ENCODE measurements at places on chromosomes 1 and 21. TPM values are rescaled to one million over a fixed set of nuclear protein-coding genes. Genes with fewer than 3 reads are reported as not detected.

- no peaks in the 10 kb centered on the region for H3K36me3 ChIP-seq
- no peak overlapping the region for H3K4me3 ChIP-seq
- DNase-seq = no peak
Observed at GRCh38 chr1:178238722-178239510, 145.0 kb downstream of the RASAL2 start.

DNA sequence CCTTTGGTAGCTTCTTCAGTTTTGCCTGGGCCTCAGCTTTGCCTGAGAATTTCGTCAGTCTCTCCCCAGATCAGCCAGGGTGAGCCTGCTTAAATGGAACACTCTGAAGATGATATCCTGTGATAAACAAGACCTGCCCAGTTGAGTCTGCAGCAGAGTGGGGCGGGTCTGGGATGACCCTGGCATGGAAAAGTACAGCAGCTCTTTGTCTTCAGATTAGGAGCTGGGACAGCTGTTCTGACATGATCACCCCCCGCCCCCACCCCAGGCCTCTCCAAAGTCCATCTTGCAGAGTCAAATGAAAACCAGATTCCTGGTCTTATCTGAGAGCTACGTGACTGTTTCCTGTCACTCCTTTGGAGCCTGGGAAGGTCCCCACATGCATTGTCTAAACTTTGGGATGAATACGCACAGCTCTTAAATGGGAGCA is 2.2 kb upstream of the TMEM51 start:
- peaks cover 39% of the 10 kb centered on the region for H3K27me3 ChIP-seq
- DNase-seq = no peak
- no peaks in the 10 kb centered on the region for H3K36me3 ChIP-seq
- no peak overlapping the region for H3K4me3 ChIP-seq
- H3K4me1 ChIP-seq = peaks cover 16% of the 10 kb centered on the region

- peaks cover 20% of the 10 kb centered on the region for H3K27me3 ChIP-seq
- no peak overlapping the region for H3K27ac ChIP-seq
- H3K36me3 ChIP-seq = no peaks in the 10 kb centered on the region
- H3K4me3 ChIP-seq = no peak overlapping the region
- no peak for DNase-seq
Observed at GRCh38 chr21:41133874-41134522, 34.0 kb upstream of the BACE2 start.

MAP3K21 gene
- 13.1 TPM for total RNA-seq

DNA sequence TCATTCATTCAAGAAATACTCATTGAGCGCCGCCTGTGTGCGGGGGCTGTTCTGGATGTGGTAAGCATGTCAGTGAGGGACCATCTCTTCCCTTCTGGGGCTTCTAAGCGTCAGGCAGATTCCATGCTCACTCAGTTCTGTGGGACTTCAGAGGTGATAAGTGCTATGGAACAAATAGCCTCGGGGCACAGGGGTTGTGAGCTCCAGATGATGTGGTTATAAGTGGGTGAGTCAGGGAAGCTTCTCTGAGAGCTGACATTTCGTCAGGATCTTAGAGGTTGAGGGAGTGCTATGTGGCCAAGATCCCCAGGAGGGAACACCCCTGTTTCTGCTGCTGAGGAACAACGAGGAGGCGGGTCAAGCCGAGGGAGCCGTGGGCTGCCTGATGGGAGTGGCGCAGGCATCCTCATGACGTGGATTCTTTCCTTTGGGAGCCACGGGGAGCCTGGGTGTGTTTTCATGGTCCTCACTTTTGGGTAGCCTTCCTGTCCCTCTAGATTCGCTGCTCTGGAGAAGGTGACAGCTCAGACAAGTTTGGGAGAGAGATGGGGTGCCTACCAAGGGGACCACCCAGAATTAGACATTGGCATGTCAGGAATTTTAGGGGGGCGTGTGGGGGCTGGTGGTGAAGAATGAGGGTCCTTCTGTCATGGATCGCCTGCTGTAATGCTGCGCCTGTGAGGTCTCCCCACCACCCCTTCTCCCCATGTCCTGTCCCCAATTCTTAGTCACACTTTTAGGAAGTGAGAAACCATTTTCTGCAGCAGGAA is 38.5 kb downstream of the HUNK start:
- peaks cover 66% of the 10 kb centered on the region for H3K4me1 ChIP-seq
- DNase-seq = no peak
- H3K4me3 ChIP-seq = no peak overlapping the region
- H3K27me3 ChIP-seq = no peaks in the 10 kb centered on the region
- peaks cover 10% of the 10 kb centered on the region for H3K36me3 ChIP-seq
- peak overlapping the region; percentile 69 for H3K27ac ChIP-seq

DNA sequence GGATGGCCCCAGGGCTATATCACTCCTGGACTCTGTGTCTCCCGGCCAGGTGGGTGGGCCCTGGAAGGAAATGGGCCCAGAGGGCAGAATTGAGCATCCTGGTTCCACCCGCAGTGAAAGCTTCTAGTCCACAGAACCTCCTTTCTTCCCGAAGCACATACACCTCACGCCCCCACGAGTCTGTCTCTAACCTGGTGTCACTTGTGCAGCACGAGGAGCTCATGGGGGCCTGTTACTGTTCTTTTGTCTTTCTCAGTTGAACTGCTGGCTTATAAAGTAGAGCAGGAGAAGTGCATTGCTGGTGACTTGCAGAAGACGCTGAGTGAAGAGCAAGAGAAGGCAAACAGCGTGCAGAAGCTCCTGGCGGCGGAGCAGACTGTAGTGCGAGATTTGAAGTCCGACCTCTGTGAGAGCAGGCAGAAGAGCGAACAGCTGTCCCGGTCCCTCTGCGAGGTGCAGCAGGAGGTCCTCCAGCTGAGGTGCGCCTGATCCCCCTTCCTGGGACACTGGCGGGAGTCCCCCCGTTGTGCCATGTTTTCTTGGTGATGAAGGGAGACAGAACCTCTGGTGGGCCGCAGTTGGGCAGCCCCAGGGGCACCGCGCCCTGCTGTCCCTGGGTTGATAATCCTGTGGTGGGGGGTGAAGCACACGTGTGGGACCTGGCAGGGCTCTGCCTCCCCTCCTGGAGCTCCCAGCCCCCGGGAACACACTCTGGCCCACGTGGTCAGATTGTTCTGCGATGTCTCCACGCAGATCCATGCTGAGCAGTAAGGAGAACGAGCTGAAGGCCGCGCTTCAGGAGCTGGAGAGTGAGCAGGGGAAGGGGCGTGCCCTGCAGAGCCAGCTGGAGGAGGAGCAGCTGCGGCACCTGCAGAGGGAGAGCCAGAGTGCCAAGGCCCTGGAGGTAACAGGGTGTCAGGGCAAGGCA is 28.7 kb upstream of the DIP2A start:
- no peak for DNase-seq
- no peak overlapping the region for H3K27ac ChIP-seq
- H3K4me3 ChIP-seq = no peak overlapping the region
- H3K36me3 ChIP-seq = peaks cover 11% of the 10 kb centered on the region
- no peaks in the 10 kb centered on the region for H3K4me1 ChIP-seq
- H3K27me3 ChIP-seq = no peaks in the 10 kb centered on the region

GRCh38 chr1:13628218-13628617 is 44.6 kb downstream of the PDPN start:
- H3K36me3 ChIP-seq = no peaks in the 10 kb centered on the region
- DNase-seq = no peak
- no peak overlapping the region for H3K4me3 ChIP-seq
- no peak overlapping the region for H3K27ac ChIP-seq
- no peaks in the 10 kb centered on the region for H3K4me1 ChIP-seq
- peaks cover 2% of the 10 kb centered on the region for H3K27me3 ChIP-seq

CA6 gene
- not detected for total RNA-seq

DNA sequence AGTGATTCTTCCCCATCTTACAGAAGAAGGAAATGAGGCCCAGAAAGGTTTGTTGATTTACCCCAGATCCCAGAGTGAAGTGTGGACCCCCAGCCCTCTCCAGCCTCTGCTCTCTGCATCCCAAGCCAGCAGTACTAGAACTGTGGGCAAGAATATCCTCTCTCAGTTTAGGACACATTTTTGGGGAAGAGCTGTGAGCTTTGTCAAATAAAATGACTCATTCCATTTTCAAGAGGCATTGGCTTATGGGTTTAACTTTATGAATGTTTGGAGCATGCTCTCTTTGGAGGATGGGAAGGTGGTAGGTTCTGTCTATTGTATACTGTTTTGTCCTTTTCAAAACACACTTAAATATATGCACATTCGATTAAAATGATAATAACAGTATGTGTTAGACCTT is 70.6 kb upstream of the CNTN2 start:
- no peaks in the 10 kb centered on the region for H3K36me3 ChIP-seq
- no peak for DNase-seq
- H3K4me1 ChIP-seq = peaks cover 2% of the 10 kb centered on the region
- no peak overlapping the region for H3K4me3 ChIP-seq

Measured in progenitor cell of endocrine pancreas (in vitro differentiated cells).